Stimulated activated CD4-positive, alpha-beta T cell treated with anti-CD3 and anti-CD28 coated beads, Interleukin-4, amount 100 ng/mL, for 1 hour (primary cell): ENCODE measurements at places on chromosomes 1 and 21.

DNA sequence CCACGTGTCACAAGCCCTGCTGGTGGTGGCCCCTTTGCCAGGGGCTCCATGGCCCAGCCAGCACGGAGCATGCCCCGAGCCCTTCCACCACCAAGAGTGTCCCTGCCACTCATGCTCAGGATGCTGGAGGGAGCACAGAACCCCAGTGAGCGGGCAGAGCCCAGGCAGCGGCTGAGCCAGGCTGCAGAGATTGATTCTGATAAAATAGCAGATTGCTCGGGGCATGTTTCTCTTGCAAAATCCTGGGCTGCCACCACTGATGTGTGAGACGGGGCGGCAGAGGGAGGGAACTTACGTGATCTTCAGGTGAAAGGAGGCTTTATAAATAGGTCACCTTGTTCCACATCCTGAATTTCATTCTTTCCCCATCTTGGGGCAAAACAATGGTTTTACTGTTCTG, 53.2 kb downstream of the SPSB1 start:
- no peak for DNase-seq

DNA sequence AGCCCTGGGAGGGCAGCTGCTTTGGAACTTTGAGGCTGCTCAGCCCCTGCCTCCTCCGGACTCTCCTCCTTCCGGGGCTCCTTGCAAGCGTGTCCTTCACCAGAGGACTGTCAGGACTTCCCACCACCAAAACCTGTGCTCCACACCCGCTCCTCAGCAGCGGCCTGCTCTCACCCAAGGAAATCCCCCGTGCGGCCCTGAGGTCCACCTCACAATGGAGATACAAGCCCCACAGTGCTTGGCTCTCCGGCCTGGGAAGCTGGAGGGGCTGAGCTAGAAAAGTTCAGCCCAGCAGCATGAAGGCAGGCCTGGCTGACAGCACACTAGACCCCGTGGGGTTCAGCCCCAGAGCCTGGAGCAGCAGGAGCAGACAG, 33.6 kb downstream of the PGBD5 start:
- no peak for DNase-seq

GRCh38 chr1:40003156-40004093, 37.1 kb upstream of the CAP1 start:
- no peak for DNase-seq

- DNase-seq, result no peak
Measured at GRCh38 chr1:201142849-201143725, 11.2 kb downstream of the TMEM9 start.

GRCh38 chr1:5993556-5994491, 1.6 kb upstream of the NPHP4 start:
- peak; percentile 34 for DNase-seq

DNA sequence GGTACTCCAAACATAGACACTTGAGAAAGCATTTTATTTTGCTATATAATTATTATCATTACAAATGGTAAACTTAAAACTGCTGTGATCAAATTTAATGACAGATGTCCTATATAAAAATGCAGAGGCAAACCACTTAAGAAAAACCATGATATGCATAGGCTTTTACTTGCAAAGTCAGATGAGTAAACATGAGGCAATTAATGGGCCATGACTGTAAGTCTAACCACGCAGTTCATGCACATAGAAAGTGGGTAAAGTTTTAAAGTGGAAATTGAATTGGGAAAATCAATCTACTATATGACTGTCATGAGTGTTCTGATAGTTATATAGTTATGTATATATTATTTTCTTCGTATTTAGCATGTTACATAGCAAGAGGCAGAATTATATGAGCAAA, 219.2 kb downstream of the PTPRC start:
- DNase-seq, result no peak

DNA sequence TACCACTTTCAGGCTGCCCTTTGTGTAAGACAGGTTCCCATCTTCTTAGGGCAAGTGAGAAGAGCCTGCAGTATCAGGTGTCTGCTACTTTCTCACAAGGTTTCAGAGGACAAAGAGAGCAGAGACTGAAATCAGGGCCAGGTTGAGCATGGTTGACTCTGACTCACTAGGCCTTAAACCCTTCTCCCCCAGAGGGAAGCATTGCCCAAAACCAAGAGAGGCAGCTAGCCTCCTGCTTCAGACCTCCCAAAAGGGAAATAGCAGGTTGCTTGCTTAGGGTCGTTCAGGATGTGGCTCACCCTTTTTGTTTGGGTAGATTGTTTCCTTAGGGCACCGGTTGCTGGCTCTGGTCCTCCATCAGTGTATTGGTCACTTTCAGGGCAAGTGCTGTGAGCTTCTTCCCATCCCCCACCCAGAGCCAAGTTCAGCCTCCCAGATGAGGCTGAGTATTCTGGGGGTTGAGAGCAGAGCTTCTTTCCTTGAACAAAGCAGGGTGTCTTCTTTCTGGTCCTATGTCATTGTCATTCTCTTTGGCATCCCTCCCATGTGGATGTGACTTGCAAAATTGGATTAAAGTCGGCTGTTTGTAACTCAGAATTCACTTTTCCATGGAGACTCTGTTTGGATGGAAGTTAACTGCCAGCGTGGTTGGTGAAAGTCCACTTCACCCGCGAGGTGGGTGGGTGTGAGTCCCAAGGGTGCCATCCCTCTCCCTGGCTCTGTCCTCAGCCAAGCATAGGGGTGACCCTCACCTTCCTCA, 55.5 kb upstream of the GALNT2 start:
- DNase-seq, result no peak

GRCh38 chr1:178645157-178645807, 79.8 kb upstream of the RALGPS2 start:
- DNase-seq, result no peak

DNA sequence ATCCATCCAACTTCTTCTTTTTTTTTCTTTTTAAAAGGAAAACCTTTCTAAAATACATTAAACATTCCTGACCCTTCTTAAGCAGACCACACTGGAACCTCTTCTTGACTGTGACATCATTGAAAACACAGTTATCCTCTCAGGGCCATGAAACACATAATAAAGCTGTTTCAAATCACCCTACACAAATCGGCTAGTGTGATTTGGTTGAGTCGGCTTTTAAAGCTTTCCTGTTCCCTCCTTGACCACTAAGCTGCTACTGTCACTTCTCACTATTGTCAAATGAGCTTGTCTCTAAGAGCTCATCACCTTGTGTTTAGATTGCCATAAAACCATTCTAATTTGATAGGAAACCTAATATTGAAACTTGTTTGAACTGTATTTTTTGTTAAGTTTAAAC, 5.9 kb downstream of the USP24 start:
- DNase-seq, result no peak

DNA sequence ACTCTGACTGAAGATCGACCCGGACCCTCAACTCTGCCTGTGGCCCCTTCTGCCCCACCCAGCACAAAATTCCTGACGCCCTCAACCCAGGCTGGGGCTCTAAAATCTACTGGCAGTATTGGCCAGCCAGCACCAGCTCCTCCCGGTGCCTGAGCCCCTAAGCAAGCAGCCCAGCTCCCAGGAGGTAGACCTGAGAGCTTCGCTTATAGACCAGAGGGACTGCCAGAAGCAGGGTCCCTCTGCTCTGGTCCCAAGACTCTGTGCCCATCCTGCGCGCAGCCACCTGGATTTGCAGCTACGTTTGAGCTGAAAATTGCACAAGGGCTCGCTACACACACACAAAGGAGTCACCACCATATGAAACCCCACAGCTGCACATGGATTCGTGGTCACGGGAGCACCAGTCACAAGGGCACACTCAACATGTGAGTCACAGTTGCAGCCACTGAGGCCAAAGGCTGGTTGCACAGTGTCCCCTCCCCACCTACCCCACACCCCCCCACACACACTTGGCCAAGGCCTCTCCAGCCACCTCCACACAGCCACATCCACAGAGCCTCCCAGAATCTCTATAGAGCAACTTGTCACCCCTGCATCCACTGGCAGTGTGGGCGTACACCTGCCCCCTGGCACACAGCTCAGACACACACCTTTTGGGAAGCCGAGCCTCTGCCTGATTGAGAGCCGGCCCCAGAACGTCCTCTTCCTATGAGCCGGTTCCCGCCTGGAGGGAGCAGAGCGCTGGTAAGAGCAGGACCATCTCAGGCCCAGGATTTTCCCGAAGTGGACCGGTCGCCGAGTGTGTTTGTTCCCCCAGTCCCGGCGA, 1.1 kb upstream of the DMBX1 start:
- no peak for DNase-seq

GRCh38 chr21:23729331-23729730, 1878.0 kb downstream of the MRPL39 start:
- DNase-seq, result no peak

GRCh38 chr1:169802888-169803287, 8.2 kb upstream of the METTL18 start:
- DNase-seq, result no peak

DNA sequence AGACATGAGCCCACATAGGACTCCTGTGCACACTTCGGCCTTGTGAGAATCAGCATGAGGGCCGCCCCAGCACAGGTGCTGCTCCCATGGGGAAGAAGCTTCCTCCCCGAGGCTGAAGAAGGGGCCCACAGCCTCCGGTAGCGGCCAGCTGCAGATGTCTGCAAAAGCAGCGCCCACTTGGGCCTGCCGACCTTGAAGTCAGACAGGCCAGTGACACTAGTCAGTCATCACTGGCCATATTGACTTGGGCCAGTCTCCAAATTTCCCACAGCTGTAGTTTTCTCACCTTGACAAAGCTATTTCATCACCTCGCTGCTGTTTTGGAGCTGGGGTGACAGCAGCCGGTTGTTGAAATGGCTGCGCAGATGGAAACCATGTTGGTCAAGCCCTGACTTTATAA, 83.0 kb downstream of the RIPK4 start:
- no peak for DNase-seq

DNA sequence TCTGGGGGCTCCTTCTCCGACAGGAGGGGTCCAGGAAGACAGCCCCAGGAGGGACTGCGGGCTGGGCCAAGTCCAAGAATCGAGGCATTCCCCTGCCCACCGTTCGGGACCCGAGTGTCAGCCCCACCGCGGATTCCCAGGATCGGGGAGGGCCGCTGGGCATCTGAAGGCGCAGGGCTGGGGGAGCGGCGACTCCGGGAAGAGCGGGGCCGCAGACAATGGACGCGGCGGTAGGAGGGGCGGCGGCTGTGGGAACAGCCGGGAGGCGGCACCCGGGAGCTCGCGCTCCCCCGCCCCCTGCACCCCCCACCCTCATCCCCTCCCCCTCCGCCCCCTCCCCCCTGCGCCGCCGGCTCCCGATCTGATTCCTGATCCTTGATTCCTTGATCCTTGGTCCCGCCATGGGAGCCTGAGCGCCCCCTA, at the start of gene VANGL2:
TSS of gene VANGL2 (plus strand) at position 342 of the 423 bp plus-strand sequence. CDS start 15,274 bp downstream, outside the sequence.
- peak; percentile 52 for DNase-seq

- DNase-seq, result no peak
Measured at GRCh38 chr21:45097827-45098387, 23.5 kb downstream of the ADARB1 start.

- no peak for DNase-seq
Measured at GRCh38 chr1:231855361-231855760, 228.8 kb downstream of the DISC1 start.

DNA sequence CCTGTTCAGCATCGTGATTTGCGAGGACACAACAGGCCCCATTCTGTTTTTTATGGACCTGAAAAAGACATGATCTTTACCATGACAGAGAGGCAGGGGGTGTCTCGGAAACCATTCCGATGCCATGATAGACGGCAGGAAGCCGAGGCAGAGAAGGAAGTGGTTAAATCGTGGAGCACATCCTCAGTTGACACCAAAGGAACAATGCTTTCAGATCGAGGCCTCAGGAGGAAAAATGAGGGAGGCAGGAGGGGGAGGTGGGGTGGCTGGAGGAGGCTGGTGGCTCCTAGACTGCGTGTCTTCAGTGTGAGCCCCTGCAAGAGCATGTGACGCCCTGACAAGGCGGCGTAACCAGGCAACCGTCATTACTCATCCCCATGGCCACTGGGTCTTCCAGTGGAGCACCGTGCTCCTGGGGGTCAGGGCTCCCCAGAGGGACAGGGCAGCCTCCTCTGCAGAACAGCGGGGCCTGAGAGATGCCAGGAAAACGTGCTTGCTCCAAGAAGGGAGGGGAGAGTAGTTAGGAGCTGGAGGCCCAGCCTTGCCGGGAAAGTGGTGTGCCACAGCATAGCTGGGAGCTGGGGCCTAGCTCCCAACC, 172.8 kb upstream of the TMEM51 start:
- DNase-seq, result no peak

GRCh38 chr1:37561133-37562132, 4.7 kb downstream of the DNALI1 start:
- DNase-seq, result peak; percentile 19

DNA sequence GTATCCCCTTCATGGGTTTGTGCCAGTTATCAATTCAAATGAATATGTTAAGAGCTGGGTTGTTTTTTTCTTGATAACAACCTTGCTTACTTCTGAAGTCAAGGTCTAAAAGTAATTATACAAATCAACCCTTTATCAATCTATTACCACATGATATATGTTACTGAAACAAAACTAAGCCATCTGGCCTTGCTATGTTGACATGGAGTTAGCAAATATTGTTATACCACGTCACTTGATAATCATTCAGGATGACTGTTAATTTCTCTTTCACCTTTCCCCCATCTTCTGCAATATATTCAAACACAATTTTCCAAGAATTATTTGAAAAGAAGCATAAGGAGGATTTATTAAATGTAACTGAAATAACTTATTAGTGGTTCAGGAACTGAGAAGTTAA, 72.6 kb downstream of the DTL start:
- DNase-seq, result no peak

DNA sequence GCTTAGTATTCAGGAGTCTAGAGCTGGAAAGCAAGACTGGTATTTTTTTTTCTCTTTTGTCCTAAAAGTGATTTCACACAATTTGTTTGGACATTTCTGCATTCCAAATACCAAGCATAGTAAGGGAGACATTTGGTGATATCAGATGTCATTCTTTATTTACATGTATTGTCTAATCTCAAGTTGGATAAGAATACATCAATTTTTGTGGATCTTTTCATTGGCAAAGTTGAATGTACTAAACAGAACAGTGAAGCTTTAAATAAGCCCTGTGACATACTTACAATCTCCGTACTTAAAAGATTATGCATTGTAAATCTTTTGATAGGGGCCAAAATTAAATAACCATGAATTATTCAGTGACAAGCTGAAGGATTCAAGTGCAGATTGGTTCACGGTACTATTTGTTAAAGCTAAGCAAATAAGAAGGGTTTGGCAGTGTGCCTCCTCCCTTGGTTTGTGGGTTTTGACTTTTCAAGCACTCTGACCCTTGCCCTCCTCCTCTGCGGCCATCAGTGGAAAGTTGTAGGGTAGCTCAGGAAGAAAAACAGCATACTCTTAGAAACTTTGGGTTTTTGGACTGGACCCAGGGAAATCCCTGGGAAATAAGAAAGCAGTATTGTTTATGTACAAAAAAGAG, 663.7 kb downstream of the ADGRL2 start:
- DNase-seq, result no peak

GRCh38 chr1:234562334-234562733, 47.6 kb downstream of the IRF2BP2 start:
- no peak for DNase-seq

- no peak for DNase-seq
Measured at GRCh38 chr1:68585351-68585750, 88.5 kb upstream of the DEPDC1 start.

DNA sequence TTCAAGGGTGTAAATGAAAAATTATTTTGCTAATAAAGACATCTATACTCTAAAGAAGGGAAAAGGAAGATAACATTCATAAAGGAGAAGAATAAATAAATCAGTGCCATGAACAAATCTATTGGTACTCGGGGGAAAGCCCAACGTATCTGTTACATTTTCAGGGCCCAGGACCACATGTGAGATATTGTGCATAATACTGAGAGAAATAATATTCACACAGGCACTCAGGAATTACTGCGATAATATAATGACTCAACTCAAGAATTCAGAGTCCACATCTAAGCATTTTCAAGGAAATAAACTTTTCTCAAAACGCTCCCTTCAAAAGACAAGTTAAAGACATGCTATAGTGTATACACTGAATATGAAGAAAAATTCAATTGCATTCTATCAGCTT, 108.8 kb downstream of the SMYD2 start:
- no peak for DNase-seq

GRCh38 chr1:223813645-223814044, 32.1 kb downstream of the TP53BP2 start:
- DNase-seq, result no peak
